ENCODE measurements at places on chromosomes 2 and 18.
A peak's percentile ranks its signal among the peaks of the same experiment; 100 is the strongest.

DNA sequence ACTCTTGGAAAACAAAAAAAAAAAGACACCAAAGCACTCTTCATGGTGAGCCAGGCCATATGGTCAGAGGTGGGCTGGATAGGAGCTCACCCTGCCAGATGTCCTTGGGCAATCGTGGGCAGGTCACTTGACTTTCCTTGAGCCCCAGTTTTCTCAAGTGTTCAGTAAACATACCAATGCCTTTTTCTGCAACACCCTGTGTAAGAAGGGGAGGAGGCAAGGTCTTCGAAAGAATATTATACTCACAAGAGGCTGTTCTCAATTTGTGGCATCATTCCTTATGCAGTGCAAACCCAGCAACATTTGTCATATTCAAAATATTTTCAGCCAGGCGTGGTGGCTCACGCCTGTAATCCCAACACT lies 22.9 kb upstream of the TMEM87B start:
- peaks cover 10% of the 10 kb centered on the region for H3K4me1 ChIP-seq
- H3K27ac ChIP-seq = peak overlapping the region; percentile 51
- no peaks in the 10 kb centered on the region for H3K27me3 ChIP-seq

DNA sequence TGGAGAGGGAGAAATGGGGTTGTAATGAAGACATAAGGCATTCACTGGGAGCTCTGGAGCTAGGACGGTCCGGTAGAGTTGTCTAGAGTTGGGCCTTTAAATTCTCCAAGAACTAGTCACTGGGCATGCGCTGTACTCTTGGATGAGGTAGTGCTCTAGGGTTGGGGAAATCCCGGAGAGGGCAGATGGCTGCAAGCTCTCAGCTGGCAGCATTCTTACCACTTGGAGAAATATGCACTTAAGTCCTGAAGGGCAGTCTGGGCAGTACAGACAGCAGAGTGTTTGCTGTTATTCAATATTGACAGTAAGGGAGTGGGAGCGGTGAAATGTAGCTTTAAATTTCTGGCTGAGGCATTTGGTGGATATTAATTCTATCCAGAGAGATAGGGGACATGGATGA lies 214.6 kb downstream of the RDH14 start:
- no peak overlapping the region for H3K27ac ChIP-seq
- no peak for DNase-seq
- no peaks in the 10 kb centered on the region for H3K36me3 ChIP-seq
- H3K4me1 ChIP-seq = no peaks in the 10 kb centered on the region
- no peaks in the 10 kb centered on the region for H3K27me3 ChIP-seq
- no peak overlapping the region for H3K4me3 ChIP-seq

DNA sequence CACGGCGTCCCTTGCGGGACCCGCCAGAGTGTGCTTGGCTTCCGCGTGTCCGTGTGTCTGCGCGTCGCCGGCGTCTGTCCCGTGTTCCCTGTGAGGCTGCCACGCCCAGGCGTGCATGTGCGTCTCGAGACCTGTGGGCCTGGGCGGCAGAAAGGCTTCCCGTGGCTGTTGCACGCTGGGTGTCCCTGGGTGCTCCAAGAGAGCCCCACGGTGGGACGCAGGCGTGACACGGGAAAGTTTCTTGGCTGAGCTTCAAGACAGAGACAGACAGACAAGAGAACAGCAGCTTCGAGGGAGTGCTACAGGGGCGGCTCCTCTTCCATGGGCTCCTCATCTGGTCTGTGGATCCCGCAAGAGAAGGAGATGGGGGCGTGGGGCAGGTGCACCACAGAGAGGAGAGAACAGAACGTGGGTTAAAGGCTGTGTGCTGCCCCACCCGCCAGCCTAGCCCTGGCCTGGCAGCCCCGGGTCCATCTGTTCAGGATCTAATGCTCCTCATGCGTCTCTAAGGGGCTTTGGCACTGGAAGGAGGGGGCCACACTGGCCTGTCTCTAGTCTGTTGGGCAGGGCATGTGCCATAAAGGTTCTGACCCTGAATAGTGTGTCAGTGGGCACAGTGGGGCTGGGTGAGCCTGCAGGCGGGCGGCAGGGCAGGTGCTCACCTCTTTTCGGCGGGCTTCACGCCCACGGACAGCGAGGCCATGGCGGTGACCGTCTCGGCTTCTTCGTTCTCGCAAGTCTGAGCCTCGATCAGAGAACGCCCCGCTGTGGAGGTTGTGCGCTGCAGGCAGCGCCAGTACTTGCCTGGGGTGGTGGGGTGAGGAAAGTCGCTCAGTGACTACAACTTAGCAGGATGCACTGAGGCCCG lies 205.1 kb downstream of the TWIST2 start:
- no peaks in the 10 kb centered on the region for H3K36me3 ChIP-seq
- DNase-seq = peak; percentile 29
- no peaks in the 10 kb centered on the region for H3K27me3 ChIP-seq
- no peaks in the 10 kb centered on the region for H3K4me1 ChIP-seq
- no peak overlapping the region for H3K27ac ChIP-seq

DNA sequence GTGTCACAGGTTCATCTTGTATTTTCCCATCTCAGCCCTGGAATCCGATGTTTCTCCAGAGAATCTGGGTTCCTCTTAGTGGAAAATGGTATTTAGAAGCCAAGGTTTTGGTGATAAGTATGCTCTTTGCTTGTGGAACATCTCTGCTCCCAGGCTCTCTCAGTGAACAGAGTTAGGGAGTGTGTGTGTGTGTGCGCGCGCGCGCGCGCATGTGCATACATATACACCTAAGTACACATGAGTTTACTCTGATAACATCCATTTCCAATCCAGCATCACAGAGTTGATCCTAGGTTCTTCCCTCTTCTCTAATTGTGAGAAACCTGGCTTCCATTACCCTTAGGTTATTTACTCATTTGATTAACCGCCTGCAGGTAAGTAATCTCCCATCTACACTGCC lies 41.7 kb downstream of the ABCG8 start:
- no peak for DNase-seq
- no peak overlapping the region for H3K27ac ChIP-seq
- no peak overlapping the region for H3K4me3 ChIP-seq
- no peaks in the 10 kb centered on the region for H3K27me3 ChIP-seq

DNA sequence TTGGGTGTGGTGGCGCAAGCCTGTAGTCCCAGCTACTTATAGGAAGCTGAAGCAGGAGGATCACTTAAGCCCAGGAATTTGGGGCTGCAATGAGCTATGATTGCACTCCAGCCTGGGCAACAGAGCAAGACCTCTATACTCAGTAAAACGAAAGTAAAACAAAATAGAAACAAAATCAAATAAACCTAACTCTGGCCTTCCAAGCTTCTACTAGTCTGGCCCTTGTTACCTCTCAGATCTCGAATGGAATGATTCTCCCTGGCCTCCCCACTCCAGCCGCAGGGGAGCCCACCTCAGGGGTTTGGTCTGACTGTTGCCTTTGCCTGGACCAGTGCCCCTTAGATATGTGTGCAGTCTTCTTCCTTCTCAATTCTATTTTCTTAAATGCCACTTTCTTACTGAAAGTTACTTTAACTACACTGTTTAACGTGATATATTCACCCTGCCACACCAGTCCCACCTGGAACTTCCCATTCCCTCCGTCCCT lies 160.0 kb upstream of the GCFC2 start:
- no peaks in the 10 kb centered on the region for H3K4me1 ChIP-seq
- DNase-seq = no peak
- no peaks in the 10 kb centered on the region for H3K36me3 ChIP-seq
- no peaks in the 10 kb centered on the region for H3K27me3 ChIP-seq
- H3K4me3 ChIP-seq = no peak overlapping the region

- H3K4me1 ChIP-seq = no peaks in the 10 kb centered on the region
- no peak for DNase-seq
- H3K4me3 ChIP-seq = no peak overlapping the region
- no peak overlapping the region for H3K27ac ChIP-seq
Measured at GRCh38 chr2:214960677-214961076, 151.2 kb upstream of the BARD1 start.

DNA sequence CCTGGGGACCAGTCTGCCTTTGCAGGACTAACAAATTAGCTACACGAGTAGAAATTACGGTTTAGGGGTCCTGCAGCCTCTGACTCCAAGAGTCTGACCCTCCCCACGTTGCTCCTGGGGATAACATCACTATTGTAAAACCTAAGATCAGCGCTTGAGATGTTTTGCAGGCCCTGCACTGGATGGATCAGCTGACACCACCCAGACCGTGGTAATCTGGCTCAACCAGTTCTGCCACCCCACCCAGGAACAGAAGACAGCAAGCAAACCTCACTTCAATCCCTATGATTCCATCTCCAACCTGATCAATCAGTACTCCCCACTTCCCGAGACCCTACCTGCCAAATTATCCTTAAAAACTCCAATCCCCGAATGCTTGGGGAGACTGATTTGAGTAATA lies 31.7 kb downstream of the NGEF start:
- H3K4me1 ChIP-seq = no peaks in the 10 kb centered on the region
- no peak overlapping the region for H3K27ac ChIP-seq
- DNase-seq = no peak
- H3K4me3 ChIP-seq = no peak overlapping the region
- no peaks in the 10 kb centered on the region for H3K36me3 ChIP-seq

DNA sequence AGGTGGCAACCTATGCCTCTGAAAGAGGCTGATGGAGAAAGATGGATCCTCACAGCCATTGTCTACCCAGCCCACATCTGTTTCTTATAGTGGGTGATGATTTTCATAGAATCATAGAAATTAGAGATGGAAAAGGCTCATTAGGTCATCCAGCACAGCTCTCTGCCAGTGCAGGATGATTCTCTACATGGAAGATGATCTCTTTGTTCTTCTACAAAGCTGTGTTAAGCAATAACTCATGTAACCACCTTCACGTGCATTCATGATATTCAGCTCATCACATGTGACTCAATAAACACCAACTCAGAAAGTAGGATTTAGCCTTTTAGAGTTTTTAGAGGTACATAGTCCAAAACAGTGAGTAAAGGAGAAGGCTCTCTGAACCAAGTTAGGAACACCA lies 539.4 kb upstream of the ID2 start:
- H3K4me3 ChIP-seq = no peak overlapping the region
- H3K4me1 ChIP-seq = peaks cover 16% of the 10 kb centered on the region
- DNase-seq = no peak
- H3K27me3 ChIP-seq = no peaks in the 10 kb centered on the region
- H3K36me3 ChIP-seq = no peaks in the 10 kb centered on the region

GRCh38 chr2:10659898-10660568 lies 29.7 kb downstream of the NOL10 start:
- H3K4me3 ChIP-seq = no peak overlapping the region
- no peak for DNase-seq
- no peaks in the 10 kb centered on the region for H3K27me3 ChIP-seq
- H3K36me3 ChIP-seq = no peaks in the 10 kb centered on the region
- no peaks in the 10 kb centered on the region for H3K4me1 ChIP-seq

GRCh38 chr2:227177592-227178336 lies 13.3 kb downstream of the COL4A3 start:
- H3K27ac ChIP-seq = no peak overlapping the region
- no peak for DNase-seq
- H3K4me1 ChIP-seq = peaks cover 5% of the 10 kb centered on the region
- no peaks in the 10 kb centered on the region for H3K36me3 ChIP-seq
- H3K27me3 ChIP-seq = no peaks in the 10 kb centered on the region

DNA sequence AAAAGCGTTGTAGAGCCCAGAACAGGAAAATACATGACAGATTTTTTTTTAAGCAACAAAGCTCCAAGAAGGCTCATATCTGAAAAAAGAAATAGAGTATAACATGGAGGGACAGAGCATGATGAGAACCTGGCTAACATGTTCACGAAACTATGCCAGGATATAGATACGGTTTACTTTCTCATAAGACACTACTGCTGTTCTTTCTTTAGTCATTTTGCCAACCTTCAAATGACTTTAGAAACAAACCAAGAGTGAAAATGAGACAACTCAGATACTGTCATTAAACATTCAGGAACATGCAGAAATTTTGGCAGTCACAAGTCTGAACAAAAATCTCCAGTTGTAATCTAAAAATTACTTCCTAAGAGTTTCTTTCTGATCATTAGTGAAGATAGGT lies 14.3 kb downstream of the LPIN2 start:
- H3K27me3 ChIP-seq = no peaks in the 10 kb centered on the region
- no peak overlapping the region for H3K4me3 ChIP-seq
- DNase-seq = no peak
- H3K36me3 ChIP-seq = no peaks in the 10 kb centered on the region
- H3K27ac ChIP-seq = peak overlapping the region; percentile 31
- H3K4me1 ChIP-seq = peaks cover 10% of the 10 kb centered on the region

DNA sequence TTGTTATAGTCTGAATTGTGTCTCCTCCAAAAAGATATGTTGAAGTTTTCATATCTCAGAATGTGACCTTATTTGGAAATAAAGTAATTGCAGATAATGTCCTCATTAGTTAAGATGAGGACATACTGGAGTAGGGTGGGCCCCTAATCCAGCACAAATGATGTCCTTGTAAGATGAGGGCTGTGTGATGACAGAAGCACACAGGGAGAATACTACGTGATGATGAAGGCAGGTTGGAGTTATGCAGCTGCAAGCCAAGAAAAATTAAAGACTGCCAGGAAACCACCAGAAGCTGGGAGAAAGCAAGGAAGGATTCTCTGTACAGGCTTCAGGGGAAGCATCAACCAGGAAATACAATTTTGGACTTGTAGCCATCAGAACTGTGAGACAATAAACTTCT lies 58.3 kb upstream of the PNPT1 start:
- no peaks in the 10 kb centered on the region for H3K27me3 ChIP-seq
- no peaks in the 10 kb centered on the region for H3K4me1 ChIP-seq
- no peaks in the 10 kb centered on the region for H3K36me3 ChIP-seq
- no peak overlapping the region for H3K4me3 ChIP-seq
- no peak overlapping the region for H3K27ac ChIP-seq

DNA sequence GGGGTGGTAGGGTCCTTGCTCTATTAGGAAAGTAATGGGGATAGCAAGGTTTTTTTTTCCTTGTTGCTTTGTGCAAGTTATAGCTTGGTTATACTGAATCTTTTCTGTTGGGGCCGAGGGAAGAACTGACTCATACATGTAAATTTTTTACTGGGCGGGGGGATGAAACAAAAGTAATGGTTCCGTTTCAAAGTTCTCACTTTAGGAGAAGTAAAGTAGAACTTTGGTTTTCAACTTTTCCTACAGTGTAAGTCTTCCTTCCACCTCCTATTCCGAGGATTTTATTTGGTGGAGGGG lies 1.1 kb downstream of the AFTPH start:
- H3K36me3 ChIP-seq = no peaks in the 10 kb centered on the region
- H3K4me3 ChIP-seq = peak overlapping the region; percentile 97
- H3K27ac ChIP-seq = peak overlapping the region; percentile 97
- no peaks in the 10 kb centered on the region for H3K4me1 ChIP-seq
- DNase-seq = no peak
- H3K27me3 ChIP-seq = no peaks in the 10 kb centered on the region

DNA sequence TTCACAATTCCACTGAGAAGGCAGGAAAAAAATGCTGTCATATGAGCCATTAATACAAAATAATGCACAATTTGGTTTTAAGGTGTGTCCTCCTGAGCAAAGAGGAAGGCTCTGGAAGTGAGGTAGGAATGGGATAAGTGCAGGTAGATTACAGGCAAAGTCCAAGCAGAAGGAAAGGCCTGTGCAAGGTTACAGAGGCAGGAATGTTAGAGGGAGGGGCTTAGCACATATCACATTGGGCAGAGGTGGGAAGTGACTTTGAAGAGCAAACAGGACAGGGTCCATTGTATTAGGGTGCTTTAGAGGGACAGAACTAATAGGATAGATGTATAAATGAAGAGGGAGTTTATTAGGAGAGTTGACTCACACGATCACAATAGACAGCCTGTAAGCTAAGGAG lies 14.7 kb upstream of the CLIP4 start:
- no peaks in the 10 kb centered on the region for H3K4me1 ChIP-seq
- H3K4me3 ChIP-seq = no peak overlapping the region
- no peak overlapping the region for H3K27ac ChIP-seq
- H3K36me3 ChIP-seq = no peaks in the 10 kb centered on the region
- no peak for DNase-seq

- no peaks in the 10 kb centered on the region for H3K4me1 ChIP-seq
- H3K27me3 ChIP-seq = no peaks in the 10 kb centered on the region
- H3K36me3 ChIP-seq = no peaks in the 10 kb centered on the region
- no peak for DNase-seq
Measured at GRCh38 chr2:234100686-234101085, 50.2 kb downstream of the SPP2 start.

All from ovary (tissue), 10 donors.